ENCODE measurements at places on chromosomes 1 and 21.

GRCh38 chr1:191579019-191579418 lies 579.2 kb upstream of the RGS18 start:
- DNase-seq = no peak

DNA sequence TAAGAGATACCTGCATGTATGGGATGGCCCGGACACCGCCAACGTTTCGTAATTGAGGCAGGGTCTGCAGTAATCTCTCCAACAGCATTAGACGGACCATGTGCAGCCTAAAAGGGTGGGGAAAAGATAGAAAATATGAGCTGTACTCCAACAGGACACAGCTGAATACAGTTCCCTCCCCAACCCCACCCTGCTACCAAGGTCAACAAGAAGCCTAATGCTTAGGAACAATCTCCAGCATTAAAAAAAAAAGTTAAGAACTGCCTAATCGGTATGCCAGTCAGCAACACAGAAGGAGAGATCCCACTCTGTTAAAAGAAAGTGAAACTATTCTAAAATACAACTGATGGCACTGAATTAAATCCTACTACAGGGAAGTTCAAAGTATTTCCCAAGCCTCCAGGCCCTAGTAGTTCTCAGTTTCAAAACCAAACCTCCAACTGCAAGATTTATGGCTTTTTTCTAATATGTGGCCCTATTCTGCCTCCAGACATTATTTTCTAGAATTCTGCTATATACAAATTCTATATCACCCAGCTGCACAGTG lies 81.0 kb downstream of the UBR4 start:
- DNase-seq = no peak

GRCh38 chr1:90732136-90732535 lies 15.0 kb upstream of the BARHL2 start:
- DNase-seq = no peak

GRCh38 chr1:187018291-187018690 lies 189.5 kb downstream of the PLA2G4A start:
- no peak for DNase-seq

DNA sequence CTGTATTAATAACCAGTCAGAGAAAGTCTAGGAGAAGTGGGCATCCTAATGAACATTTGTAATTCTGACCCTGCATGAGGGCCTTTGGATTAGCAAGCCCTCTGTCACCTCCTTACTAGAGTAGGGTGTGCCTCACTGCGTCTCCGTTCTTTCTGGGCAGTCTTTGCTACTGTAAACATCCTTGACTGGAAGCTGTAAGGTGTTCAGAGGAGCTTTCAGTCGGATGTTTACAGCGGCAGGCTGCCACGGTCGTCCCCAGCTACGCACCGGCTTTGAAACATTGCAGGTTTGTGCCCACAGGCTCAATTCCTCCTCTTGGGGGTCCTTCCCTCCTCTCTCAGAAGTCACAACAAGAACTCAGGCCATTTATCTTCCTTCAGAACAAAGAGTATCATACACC lies 29.4 kb upstream of the KCNQ4 start:
- DNase-seq = no peak

DNA sequence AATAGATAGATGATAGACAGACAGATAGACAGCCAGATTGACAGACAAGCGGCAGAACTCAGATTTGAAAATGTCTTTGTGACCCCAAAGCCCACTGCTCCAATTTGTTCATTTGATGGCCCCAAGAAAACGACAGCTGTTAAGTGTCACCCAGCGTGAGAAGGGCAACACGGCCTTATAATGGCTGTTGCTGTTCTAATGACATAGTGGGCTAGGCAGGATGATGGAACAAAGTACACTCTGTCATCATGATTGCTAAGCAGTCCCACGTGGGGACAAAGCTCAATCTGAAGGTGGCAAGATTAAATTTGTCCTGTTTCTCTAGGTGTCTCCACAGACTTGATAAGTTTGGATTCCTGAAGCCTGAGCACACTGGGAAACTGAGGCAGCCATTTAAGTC lies 112.9 kb downstream of the DAB1 start:
- DNase-seq = no peak

- no peak for DNase-seq
Measured at GRCh38 chr1:29695803-29696202, 459.5 kb downstream of the PTPRU start.

GRCh38 chr1:203768256-203768655 lies 3.3 kb downstream of the LAX1 start:
- DNase-seq = no peak

DNA sequence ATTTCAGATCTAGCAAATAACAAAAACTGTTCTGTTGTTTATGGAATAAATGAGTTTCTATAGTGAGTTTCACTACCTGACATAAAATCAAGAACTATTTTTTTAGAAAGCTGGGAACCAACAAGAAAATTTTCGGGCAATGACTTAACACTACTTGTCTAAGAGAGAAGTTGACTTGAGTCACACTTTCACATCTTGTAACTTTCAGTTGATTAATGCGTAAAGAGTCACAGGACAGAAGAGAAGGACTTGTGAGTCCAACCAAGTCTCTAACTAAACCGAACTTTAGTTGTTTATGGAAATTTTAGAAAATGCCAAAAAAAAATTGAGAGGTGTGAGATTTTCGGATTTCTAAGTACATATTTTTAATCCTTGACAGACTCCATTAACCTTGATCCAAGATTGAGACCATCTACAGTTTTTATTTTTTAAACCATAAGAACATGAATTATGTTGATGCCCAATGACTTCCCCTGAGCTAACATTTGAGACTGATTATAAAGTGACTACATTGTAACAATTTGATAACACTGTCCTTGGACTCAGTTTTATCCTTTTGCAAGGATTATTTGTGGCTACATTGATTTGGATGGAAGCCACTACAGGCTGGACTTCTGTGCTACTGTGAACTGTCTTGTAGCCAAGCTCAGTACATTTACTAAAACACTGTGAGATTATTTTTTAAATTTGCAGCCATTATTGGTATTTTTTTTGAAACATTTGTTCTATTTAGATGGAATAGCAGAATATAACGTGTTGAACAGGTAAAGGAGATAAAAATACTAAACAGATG lies 284.0 kb downstream of the PTPRC start:
- no peak for DNase-seq
